ENCODE measurements at places on chromosomes 1 and 21.

GRCh38 chr1:41783189-41783639 is 135.5 kb downstream of the HIVEP3 start:
- DNase-seq, result no peak

DNA sequence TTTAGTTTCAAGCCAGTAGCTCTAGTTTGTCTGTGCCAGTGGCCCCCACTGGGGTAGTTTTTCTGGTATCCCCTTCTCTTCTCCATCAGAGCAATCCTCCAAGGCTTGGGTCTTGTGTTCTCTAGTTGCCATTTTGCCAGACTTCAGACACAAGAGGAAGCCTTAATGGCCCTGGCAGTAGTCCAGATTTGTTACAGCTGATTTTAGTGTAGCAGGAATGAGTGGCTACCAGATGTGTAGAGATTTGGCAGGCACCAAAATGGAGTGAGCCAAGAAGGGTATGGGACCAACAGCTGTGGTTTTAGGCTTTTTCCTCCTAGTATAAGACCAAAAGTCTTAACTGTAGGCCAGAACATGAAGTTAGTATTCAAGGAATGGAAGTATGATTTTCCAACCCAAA is 56.8 kb downstream of the ACP6 start:
- DNase-seq, result no peak

DNA sequence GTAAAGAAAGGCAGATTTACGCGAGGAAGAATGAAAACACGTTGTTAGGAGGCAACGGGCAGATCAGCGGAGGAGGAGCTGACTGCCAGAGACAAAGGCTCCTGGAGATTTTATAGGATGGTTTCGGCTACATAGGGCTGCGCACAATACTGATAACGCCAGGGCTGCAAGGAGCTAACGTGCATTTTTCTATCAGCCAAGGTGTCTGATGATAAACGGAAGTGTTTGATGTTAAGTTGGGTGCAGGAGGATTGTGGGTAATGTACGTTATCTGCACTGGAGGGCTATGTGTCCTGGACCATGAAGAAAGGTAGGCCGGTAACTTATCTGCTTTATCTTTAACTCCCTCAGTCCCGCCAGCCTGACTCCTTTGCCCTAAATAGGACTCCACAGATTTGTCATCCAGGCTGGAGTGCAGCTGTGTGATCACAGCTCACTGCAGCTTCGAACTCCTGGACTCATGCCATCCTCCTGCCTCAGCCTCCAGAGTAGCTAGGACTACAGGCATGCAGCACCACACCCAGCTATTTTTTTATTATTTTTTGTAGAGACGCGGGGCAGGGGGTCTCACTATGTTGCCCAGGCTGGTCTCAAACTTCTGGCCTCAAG is 29.6 kb downstream of the SETD4 start:
- no peak for DNase-seq

GRCh38 chr1:174818014-174818616 is 181.6 kb upstream of the CACYBP start:
- DNase-seq, result no peak

DNA sequence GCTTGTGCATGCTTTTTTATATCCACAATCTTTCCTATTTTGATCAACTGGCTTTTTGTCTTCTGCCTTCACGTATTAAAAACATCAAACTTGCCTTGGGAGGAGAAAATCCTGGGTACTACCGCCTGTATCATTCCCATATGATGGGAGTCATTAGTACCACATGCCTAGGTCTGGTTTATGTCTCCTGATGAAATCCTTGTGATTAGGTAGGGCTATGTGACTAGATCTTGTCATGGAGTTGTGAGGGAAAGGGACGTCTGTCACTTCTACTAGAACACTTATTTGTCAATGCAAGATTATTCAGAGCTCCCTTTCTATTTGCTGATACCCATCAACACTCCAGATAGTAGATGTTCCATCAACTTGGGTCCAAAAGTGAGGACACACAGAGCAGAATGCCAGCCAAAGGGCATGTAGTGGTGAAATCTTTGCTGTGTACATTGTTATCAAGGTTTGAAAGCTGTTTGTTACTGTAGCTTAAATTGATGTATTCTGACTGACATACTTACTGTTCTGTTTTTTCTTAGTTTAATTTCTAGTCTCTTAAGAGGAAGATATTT is 621.8 kb upstream of the NR5A2 start:
- DNase-seq, result no peak

- no peak for DNase-seq
These were observed 990 bp upstream of the MRPS6 start for GRCh38 chr21:34072145-34073031.

DNA sequence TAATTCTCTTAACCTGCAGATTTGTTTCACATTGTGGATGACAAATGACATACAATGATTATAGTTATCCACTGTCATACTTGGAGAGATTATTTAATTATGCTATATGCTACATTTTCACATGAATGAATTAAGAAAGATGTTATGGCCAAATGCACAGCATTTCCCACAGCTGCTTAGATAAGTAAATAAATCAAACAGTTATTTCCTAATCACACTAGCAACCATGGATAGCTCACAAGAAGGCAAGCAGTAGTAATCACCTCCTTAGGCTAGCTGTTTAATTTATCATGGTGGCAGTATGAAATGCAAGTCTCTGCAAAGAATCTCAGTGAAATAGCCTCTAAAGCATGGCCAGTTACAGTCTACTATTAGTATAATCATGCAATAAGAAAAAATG is 1581.5 kb downstream of the NCAM2 start:
- DNase-seq, result no peak

DNA sequence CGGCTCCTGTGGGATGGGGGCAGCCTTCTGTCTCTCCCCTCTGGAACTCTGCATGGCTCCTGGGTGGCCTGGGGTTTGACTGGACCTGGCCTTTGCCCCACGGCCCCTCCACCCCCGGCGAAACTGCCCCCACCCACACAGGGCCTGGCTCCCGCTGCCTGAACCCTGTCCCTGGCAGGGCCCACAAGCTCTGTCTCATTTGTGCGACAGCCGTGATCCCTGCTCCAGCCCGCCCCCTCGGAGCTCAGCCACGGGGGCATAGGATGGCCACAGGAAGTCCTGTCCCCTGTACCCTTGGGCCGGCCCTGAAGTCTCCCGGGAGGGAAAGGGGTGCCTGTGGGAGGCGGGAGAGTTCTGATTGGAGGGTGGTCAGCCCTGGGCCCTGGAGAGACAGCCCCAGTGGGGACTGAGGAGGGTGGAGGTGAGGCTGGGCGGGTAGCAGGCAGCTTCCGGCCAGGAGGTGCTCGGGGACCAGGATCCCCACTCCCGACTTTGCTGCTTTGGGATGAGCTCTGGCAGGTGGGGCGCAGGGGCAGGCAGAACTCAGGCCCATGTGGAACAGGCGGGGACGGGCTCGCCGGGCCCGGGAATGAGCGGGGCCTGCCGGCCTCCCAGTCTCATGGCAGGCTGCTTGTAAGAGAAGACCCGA is 45.1 kb downstream of the SLX9 start:
- no peak for DNase-seq

- no peak for DNase-seq
These were observed 22.8 kb upstream of the STUM start for GRCh38 chr1:226525750-226526149.

DNA sequence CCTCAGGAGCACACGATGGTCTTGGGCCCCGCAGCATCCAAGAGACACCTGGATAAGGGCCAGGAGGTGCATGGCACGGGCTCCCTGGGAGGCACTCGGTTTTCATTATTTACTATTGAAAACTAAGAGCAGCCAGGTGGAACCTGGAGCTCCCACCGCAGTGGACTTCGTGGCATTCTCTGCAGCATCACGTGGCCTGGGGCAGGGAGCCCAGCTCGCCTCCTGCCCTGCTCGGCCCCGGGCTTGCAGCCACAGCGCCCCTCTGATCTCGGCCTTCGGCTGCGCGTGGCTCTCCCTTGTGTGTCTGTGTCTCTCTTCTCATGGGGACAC is 121.6 kb downstream of the SIK1 start:
- no peak for DNase-seq

DNA sequence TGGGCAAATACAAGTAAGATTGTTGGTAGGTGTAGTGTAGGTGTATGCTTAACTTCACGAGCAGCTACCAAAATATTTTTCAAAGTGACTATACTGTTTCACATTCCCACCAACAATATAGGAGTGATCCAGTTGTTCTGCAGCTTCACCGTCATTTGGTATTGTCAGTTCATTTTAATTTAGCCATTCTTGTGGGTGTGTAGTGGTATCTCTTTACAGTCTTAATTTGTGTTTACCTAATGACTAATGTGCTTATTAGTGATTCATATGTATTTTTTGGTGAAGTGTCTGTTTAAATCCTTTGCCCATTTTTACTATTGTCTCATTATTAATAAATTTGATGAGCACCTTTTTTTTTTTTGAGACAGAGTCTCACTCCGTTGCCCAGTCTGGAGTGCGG is 35.4 kb downstream of the RCSD1 start:
- DNase-seq, result no peak

GRCh38 chr1:13600762-13601453 is 17.3 kb downstream of the PDPN start:
- DNase-seq, result no peak

DNA sequence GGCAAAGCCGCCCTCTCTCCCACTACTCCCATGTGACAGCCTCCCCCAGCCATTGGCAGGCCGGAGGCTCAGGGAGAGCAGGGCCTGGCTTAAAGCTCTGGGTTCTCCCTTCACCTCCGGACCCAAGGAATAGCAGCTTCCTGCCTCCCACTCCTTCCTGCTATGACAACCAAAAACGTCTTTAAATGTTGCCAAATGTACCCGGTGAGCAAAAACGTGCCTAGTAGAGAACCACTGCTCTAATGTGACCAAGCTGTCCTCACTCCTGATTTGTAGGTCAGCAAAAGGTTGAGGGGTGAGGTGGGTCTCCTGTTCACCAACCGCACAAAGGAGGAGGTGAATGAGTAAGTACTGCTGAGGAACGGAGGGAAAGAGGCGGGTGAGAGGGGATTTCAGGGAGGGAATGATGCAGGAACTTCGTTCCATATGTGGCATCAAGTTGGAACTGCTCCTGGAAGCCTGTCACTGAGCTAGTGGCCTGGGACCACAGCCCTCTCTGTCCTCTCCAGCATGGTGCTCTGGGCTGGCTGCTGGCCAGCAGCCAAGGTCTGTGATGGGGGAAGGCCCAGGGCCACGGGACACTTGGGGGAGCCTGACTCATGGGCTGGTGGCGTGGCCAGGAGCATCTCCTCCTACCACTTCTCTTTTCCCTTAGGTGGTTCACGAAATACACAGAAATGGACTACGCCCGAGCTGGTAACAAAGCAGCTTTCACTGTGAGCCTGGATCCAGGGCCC is 5.7 kb downstream of the MRTO4 start:
- no peak for DNase-seq

DNA sequence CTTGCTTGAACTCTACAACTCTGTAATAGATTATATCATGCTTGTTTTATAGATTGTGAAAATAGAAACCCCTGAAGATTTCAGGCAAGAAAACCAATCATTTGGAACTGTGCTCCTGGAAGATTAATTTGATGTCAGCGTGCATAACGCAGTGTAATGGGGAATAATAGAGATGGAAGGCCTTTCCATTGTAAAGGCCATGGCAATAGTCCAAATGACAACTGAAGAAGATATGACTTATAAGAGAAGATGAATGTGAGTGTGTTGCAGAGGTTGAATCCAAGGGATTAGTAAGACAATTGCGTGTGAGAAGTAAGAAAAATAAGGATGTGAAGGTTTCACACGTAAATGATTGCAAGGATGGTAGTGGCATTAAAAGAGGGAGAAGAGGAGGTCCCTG is 285.0 kb downstream of the DUSP10 start:
- no peak for DNase-seq

DNA sequence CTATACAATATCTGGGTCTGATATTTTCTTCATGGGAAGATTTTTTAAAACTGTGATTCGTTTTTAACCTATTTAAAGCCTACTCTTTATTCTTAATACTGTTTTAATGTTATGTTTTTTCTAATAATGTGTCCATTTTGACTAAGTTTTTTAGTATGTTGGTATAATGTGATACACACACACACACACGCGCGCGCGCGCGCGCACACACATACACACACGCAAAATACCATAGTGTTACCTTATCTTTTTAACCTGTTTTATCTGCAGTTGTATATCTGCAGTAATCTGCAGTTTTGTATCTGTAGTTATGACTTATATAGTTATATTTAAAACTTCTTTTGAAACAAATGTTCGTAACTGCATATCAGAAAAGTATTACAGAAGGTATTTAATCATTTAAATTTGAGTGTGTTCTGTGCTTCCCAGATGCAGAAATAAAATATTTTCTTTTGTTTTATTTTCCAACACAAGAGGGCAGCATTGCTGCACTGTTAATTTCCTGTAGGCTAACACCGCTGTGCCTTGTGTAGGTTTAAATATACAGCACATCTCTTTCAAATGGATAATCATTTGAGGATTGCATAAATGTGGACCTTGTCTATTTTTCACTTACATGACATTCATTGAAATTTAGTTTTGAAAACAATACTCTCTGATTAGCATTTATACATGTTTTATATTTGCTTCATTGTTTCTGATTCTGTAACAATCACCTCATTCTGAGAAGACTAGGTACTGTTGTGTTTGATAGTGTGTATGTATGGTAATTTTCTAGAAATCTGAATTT is 166.1 kb downstream of the PDE4B start:
- peak; percentile 33 for DNase-seq

DNA sequence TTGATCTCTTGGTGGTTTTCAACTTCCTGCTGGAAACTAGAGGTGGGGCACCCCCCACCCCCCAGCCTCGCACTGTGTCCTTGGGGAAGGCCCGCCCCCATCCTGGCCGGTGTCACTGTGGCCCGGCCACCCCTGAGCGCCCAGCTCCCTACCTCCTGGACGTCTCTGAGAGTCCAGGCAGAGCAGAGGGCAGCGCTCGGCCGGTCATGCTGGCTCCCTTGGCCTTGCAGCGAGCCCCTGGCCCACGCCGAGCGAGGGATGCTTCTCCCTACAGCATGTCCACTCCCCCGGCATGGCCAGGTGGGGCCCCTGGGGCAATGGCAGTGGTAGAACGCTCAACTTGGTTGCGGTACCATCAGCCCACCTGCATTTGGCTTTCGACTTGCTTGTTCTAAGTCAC is 28.7 kb upstream of the TRAPPC10 start:
- no peak for DNase-seq

GRCh38 chr1:214438075-214438474 is 113.3 kb downstream of the PTPN14 start:
- DNase-seq, result peak; percentile 18

GRCh38 chr1:112626193-112626592 is 6.6 kb downstream of the CAPZA1 start:
- no peak for DNase-seq

GRCh38 chr1:13443335-13443979 is 33.2 kb downstream of the PRAMEF20 start:
- no peak for DNase-seq

GRCh38 chr21:41750532-41751151 is 16.2 kb downstream of the RIPK4 start:
- no peak for DNase-seq

DNA sequence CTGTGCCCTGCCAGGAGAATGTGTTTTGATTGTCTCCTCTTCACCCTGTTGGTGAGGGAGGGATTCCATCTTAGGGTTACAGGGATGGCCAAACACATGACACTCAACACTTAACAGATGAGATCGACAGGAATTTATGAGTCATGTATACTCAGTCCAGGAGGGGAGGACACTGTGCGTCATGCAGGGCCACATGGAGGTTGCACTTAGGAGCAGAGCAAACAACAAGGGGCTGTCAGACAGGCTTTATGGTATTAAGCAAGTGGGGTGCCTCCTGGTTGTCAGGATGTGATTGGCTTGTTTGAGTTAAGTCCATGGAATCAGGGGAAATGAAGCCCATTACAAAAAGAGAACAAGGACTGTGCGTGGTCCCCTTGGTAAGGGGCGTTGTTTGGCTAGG is 26.9 kb downstream of the EDARADD start:
- DNase-seq, result no peak

GRCh38 chr21:27586986-27587385 is 620.1 kb upstream of the ADAMTS5 start:
- DNase-seq, result no peak
